NCI-H524 (cell line): ENCODE measurements at places on chromosomes 2 and 18.
A peak's percentile ranks its signal among the peaks of the same experiment; 100 is the strongest.

DNA sequence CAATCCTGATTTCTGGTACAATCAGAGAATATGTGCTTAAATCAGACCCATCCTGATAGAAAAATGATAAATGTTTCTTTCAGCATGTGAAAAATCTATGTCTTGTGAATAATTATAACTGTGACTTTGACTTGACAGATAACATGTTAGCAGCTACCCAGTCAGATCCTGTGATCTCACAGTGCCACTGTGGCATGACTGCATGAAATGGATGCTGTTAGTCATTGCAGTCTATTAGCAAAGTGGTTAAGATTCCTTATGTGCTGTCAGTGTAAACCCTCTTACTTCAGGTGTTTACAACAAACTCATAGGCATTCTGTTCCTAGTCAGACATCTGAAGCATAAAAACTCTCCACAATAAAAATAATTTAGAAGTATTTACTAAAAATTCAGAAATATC is 244.6 kb upstream of the RND3 start:
- no peak for DNase-seq

DNA sequence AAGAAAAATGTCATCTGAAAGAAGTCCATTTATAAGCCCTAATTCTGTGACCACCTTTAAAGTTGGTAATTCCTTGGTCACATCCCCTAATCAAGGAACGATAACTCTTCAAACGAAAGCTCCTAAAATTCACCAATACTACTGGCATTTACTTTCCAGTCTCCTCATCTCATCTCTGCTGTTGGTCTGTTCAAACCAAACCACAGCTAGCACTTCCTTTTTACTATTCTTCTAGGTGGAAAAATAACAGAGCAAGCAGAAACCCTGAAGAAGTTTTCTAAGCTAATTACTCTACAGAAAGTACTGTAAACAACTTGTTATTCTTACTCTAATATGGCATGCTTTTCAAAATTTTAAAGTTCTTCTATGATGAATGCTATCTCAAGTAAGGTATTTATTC is 21.6 kb downstream of the TIA1 start:
- DNase-seq: no peak

DNA sequence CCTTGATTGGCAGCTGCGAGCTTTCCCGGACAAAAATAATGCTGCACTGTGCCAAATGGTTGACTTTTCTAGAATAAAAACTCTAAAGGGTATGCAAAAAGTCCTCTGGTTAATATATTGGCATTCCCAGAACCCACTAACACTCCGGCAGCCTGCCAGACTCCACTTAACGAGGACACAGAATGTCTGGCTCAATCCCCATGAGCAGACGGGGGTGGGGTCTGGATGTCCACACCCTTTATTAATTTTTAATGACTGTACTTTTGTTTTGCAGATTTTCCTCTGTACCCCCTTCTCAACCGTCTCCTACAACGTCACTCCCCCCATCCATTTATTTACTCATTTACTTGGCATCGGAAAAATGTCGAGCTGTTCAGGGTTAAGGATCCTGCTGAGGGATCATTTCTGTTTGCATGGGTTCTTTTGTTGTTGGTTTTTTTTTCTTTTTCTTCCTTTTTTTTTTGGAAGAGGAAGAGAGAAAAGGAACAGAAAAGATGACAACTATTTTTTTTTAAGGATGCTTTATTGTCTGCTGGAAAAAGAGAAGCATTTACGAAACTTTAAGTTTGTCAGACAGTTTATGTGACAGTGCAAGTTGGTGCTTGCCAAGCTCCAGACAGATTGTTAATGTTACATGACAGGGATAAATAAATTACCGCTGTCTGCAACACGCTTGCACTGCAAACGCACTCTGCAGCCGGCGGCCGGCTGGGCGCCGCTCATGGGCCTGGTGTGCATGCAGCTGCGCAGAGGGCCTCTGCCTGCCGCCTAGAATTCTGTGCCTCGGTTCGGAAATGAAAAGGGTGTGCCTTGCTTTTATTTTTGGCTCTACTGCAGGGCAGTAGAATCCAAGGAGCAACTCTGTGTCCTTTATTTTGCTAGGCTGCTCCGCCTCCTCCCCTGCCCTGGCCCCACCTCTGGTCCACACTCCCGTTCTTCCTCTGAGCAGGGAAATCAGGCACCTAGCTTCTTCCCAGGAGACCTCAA is 3.6 kb downstream of the LDLRAD4 start:
- DNase-seq: peak; percentile 59

DNA sequence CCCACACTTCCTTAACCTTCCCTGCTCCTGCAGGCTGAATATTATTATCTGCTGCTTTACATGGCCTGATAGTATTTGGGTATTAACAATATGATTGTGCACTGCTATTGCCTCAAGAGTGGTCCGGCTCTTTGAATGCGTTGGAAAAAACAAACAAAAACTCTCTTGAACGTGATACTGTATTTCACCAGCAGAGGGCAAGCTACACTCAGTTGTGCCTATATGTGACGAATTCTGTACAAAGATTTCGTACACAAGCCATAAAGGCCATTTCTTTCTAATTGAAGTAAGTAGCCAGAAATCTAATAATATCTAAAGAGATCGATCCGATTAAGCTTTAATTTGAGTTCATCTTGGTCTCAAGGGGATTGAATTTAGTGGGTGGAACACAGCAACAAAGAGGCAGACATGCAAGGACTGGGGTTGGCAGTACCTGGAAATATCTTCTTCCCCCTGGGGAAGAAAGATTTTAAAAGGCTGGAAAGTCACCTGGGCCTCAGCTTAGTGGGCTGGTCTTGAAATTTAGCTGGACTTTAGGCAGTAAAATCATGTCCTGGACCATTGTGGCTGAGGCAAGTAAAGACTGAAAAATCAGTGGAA is 49.3 kb upstream of the RAB6D start:
- peak; percentile 67 for DNase-seq

DNA sequence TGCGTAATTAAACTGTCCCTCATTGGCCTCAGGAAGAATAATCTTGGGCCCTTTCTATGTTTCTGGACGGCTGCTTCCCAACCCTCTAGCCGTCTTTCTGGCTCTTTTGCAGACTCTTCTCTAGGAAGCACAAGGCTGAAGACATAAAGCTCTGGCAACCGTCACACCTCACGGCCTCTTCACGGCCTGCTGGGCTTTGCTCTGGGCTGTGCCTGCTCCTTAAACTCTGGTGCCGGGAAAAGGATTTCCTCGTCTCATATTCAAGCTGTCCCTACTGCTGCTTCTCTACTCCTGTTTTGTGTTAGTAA is 36.0 kb upstream of the WIPF1 start:
- DNase-seq: no peak

- no peak for DNase-seq
Measured at GRCh38 chr2:200161458-200161857, 145.0 kb upstream of the SPATS2L start.

DNA sequence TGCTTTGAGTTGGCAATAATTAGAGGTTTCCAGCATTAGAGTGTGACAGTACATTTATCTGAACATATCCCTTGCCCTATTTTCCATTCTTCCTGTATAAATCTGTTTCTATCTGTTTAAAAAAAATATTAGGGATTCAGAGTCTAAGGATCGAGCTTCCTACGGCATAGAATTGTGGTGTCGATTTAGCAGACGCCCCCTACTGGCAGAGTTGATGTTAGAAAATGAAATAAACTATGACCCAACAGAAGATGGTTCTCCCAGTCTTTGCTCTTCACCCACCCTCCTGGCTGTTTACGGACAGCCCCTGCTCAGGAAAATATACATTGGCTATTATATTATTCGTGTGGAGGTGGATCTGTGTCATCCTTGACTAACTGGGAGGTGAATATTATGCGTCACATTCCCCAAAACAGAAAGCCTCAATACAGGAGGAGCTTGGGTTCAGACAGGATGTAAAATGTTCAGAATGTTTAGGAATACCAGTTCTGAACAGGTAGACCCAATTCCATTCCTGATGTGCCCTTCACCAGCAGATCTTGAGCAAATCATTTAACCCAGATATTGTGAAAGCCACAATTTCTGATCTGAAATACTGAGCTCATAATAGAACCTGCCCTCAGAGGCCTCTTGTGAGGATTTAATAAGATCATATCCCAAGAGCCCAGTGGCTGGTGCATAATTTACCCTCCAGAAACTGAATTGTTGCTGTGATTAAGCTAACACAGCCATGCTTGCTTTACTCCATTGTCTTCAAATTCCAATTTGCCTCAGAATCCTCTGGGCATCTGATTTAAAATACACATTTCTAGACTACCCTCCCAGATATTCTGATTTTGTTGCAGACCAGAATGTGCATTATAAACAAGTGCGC is 10.8 kb upstream of the ERMN start:
- DNase-seq: peak; percentile 36

DNA sequence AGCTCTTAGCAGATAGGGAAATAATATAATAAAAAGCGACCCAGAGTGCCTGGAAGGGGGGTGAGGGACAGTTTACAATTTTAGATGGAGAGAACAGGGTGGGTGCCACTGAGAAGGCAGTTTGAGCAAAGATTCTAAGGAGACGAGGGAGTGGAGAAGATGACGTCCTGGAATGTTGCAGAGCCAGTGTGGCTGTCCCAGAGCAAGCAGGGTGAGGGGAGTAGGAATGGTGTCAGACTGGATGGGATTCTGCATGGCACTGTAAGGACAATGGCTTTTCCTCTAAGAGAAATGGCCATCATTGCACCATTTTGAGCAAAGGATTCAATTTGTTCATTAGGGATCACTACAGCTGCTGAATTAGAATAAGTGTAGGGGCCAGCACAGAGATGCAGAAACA is 73.1 kb downstream of the FAM124B start:
- DNase-seq: no peak

DNA sequence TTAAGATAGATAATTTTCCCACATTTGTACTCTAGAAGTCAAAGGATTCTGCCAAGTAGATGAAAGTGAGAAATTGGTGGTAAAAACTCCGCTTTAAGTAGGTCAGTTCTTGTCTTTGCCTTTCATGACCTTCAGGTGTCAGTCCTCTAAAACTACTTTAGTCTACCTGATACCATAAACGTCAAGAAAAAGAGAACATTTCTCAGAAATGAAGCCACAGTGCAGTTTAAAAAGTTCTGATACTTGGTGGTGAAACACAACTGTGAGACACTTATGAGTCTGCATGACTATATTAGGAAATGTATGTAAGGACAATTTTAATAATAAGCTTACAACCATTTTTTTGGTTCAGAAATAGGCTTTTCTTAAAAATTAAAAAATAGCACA is 583.3 kb downstream of the SATB2 start:
- DNase-seq: no peak

- DNase-seq: no peak
Measured at GRCh38 chr2:156157670-156158069, 174.9 kb downstream of the NR4A2 start.

- no peak for DNase-seq
Measured at GRCh38 chr2:209937893-209938292, 64.5 kb upstream of the RPE start.

GRCh38 chr2:56009758-56010458 is 86.3 kb upstream of the EFEMP1 start:
- no peak for DNase-seq

DNA sequence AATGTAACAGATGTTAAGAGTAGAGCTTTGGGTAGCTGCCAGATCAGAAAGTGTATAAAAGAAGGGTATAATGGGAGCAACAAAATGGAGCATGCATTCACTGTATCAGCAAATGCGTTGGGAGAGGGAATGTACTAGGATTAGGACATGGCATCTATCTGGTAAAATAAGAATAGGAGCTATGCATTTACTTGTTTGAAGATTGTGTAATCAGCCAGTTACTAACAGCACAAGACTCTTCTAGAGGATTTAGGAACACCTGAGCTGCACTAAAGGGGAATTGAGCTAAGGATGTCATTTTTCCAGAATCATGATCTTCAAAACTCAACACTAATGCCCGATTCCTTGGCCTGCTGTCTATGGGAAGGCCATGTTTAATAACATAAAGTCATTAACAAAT is 394.2 kb upstream of the TNP1 start:
- no peak for DNase-seq

DNA sequence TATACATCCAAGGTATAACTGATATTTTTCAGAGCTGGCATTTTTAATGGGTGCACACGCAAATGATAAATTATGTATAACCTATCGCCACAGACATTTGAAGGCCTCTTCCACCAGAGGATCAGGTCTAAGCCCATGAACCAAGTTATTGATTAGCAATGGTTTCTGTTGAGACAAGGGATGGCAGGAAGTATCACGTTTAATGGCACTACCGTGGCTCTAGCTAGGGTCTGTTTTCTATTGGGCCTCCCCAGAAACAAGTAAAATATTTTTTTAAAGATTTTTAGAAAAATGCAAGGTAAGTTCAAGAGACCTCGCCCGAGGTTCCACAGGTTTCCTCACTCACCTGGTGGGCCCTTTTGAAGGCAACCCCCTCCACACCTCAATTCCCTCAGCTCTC is 667 bp downstream of the GFPT1 start:
- no peak for DNase-seq

DNA sequence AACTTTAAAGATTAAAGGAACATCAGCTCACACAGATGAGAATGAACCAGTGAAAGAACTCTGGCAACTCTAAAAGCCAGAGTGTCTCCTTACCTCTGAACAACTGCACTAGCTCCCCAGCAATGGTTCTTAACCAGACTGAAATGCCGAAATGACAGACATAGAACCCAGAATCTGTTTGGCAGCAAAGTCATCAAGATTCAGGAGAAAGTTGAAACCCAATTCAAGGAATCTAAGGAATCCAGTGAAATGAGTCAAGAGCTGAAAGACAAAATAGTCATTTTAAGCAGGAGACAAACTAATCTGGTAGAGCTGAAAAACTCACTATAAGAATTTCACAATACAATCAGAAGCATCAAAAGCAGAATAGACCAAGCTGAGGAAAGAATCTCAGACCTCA is 72.0 kb downstream of the STRADB start:
- DNase-seq: no peak

DNA sequence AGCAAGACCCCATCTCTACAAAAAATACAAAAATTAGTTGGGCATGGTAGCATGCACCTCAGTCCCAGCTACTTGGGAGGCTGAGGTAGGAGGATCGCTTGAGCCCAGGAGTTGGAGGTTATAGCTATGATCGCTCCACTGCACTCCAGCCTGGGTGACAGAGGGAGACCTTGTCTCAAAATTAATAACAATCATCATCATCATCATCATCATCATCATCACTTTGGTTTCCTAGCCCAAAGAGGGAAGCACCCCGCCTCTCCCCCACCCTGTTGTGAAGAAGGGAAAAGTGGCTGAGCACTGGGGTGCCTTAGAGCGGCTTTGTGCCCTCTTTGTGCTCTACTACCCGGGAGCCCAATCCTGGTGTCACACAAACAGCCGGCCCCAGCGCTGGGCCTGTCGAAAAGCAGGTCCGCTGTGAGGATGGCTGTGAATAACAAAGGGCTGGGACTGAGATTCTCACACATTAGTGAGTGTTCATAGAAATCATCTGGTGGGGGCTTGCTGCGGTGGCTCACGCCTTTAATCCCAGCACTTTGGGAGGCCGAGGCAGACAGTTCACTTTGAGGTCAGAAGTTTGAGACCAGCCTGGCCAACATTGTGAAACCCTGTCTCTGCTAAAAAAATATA is 42.6 kb upstream of the ASXL2 start:
- DNase-seq: no peak
